Midbrain (tissue), 1 donor: ENCODE measurements at places on chromosomes 3 and 15.

DNA sequence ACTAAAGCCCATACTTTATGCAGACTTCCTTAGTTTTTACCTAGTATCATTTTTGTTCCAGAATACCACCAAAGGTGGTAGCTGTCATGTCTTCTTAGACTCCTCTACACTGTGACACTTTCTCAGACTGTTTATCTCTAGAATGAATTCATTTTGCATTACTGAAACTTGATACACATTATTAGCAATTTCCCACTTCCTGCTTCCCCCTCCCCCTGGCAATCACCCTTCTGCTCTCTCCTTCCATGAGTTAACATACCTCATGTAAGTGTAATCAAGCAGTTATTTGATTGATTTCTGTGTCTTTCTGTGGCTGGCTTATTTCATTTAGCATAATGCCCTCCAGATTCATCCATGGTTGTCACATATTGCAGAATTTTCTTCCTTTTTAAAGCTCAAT is 204.9 kb downstream of the STAG1 start:
- no peak for DNase-seq

DNA sequence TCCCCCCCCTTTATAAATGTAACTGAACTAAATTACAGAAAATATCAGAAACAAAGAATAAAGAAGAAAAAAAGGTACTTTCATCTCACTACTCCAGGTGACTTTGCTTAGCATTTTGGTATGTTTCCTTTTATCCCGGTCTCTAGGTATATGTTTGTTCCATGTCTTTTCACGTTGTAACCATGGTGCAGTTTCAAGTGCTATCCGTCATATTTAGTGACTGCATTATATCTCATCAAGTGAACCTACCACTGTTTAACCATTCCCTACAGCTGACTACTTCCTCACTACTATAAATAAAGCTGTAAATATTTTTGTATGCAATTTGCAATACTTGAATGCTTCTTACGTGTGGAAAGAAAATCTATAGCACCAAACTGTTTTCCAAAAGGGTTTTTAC is 2.2 kb downstream of the BTBD1 start:
- DNase-seq: no peak

GRCh38 chr3:14156843-14157561 is 21.4 kb downstream of the XPC start:
- no peak for DNase-seq

- DNase-seq: no peak
Measured at GRCh38 chr3:7697548-7697947, 804.1 kb upstream of the LMCD1 start.

GRCh38 chr3:14929310-14930074 is 17.9 kb upstream of the NR2C2 start:
- no peak for DNase-seq

GRCh38 chr3:174413062-174413912 is 445.8 kb upstream of the NAALADL2 start:
- no peak for DNase-seq

GRCh38 chr3:81829937-81830336 is 68.5 kb upstream of the GBE1 start:
- DNase-seq: no peak

DNA sequence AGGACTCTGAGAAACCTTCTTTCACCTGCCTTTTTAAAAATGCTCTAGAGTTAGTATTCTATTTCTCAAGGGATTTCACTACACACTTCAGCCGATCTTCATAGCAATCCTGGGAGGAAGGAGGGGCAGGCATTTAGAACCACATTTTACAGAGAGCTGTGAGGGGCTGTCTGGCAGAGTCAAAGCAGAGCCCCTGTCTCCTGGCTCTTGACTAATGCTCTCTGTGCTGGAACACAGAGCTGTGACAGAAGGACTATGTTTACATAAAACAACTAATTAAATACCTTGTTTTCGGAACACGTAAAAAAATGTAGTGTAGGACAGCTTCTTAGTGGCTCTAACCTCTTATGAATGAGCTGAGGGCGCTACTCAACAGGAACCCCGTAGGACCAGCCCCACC is 7.6 kb upstream of the SPTBN5 start:
- no peak for DNase-seq

DNA sequence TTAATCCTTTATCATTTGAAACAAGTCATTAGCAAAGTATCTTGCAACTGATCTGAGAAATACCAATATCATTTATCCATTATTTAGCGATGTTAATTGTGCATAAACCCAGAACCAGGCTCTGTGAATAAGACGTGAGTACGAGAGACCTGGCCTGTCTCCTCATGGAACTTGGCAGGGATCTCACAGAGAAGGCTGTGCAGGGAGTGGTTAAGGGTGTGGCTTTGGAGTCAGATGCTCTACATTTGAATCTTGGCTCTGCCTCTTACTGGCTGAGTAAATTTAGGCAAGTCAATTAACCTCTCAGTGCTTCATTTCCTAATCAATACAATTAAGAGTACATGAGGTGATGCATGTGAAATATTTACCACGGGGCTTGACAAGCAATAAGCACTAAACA is 39.9 kb upstream of the TBL1XR1 start:
- DNase-seq: no peak
